Left kidney (tissue), 8 donors: ENCODE measurements at places on chromosomes 7 and 10.

- DNase-seq = no peak
Observed at GRCh38 chr10:74982634-74982982, 128.8 kb upstream of the SAMD8 start.

GRCh38 chr7:48904975-48905374, 19.4 kb upstream of the CDC14C start:
- no peak for DNase-seq

DNA sequence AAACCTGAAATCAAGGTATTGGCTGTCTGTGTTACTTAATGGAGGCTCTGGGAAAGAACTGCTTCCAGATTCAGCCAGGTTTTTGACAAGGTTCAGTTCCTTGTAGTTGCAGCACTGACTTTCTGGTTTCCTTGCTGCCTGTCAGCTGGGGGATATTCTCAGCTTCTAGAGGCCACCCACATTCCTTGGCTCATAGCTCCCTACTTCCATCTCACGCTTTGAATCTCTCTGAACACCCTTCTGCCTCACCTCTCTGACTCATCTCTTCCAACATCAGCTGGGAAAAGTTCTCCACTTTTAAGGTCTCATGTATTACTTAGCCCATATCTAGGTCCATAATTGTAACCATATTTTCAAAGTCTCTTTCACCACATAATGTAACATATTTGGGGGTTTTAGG, 22.9 kb upstream of the GPR22 start:
- DNase-seq = no peak

DNA sequence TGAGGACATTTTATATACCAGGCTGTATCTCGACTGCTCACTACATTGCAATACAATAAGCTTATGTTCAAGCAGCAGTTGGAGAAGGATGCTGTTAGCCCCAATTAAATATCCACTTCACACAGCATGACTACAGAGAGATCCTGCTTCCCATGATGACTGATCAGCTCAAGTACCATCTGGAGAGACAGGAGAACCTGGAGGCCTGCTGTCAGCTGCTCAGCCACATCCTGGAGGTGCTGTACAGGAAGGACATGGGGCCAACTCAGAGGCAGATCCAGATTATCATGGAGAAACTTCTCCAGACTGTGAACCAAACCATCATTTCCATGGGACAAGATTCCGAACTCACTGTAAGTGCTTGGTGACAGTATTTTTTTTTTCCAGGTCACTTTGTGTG, 22.5 kb downstream of the RNF133 start:
- DNase-seq = no peak

DNA sequence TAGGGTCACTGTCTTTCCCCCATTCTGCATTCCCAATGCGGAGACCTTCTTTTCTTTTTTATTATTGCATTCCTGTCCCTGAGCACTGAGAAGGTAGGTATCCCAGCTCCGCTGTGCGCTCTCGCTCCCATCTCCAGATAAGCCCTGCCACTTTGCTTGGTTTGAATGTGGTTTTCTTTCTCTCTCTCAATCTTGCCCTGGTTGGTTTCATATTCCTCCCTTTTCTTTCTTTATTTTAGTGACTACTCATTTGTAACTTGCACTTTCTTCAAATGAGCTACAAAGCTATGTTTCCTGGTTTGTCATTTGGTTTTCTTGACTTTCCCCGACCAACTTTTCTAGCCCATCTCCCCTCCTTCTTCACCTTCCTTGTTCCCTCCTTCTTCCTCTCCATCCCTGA, 29.0 kb upstream of the HSPB1 start:
- no peak for DNase-seq

- DNase-seq = no peak
Observed at GRCh38 chr7:46751471-46751870, 830.4 kb upstream of the IGFBP3 start.

- DNase-seq = no peak
Observed at GRCh38 chr7:146002431-146003078, 114.0 kb upstream of the CNTNAP2 start.

- no peak for DNase-seq
Observed at GRCh38 chr7:40873248-40873647, 738.4 kb downstream of the SUGCT start.

- DNase-seq = no peak
Observed at GRCh38 chr10:131448171-131448570, 136.7 kb upstream of the TCERG1L start.

DNA sequence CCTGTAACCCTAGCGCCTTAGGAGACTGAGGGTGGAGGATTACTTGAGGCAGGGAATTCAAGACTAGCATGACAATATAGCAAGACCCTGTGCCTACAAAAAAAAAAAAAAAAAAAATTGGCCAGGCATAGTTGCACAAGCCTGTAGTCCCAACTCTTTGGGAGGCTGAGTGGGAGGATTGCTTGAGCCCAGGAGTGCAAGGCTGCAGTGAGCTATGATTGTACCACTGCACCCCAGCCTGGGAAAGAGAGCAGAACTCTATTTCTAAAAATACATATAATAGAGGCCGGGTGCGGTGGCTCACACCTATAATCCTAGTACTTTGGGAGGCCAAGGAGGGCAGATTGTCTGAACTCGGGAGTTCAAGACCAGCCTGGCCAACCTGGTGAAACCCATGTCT, 10.2 kb upstream of the SORBS1 start:
- no peak for DNase-seq

GRCh38 chr10:103691723-103692435, 163.5 kb downstream of the SH3PXD2A start:
- DNase-seq = no peak

DNA sequence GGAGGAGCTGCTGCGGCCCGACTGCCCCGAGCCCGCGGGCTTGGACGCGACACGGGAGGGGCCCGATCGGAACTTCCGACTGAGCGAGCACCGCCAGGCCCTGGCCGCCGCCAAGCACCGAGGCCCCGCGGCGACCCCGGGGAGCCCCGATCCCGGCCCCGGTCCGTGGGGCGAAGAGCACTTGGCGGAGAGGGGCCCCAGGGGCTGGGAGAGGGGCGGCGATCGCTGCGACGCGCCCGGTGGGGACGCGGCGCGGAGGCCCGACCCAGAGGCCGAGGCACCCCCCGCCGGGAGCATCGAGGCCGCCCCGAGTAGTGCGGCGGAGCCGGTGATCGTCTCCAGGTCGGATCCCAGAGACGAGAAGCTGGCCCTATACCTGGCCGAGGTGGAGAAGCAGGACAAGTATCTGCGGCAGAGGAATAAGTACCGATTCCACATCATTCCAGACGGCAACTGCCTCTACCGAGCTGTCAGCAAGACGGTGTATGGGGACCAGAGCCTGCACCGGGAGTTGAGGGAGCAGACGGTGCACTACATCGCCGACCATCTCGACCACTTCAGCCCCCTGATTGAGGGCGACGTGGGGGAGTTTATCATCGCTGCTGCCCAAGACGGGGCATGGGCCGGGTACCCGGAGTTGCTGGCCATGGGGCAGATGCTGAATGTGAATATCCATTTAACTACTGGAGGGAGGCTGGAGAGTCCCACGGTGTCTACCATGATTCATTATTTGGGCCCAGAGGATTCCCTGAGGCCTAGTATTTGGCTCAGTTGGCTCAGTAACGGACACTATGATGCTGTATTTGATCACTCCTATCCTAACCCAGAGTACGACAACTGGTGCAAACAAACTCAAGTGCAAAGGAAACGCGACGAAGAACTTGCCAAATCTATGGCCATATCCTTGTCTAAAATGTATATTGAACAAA, 1.4 kb downstream of the OTUD1 start:
- DNase-seq = peak; percentile 33

DNA sequence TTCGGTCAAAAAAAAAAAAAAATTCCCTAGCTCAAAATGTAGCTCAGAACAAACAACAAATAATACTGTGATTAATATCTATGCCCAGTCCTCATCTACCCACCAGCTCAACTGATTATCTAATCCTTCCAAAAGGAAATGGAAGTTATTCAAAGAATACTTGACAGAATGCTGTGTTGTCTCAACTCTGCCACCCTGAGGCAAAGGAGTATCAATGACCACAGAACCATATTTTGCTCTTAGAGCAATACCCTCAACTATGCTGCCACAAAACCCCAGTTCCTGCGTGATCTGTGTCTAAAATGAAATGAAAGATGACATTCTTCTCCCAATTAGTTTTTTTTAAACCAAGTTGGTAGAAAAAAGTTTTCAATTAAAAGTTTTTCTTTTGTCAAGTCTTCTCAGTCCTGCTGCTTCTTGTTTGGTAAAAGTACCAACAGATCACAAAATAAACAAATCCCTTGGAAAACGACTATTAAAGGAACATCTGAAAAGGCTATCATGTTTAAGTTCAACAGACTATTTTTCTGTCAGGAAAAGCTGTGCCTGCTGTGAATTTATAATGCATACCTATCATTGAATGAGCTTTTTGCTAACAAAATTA, 21.6 kb downstream of the RBM28 start:
- DNase-seq = peak; percentile 7

- no peak for DNase-seq
Observed at GRCh38 chr7:23472956-23473843, 2.9 kb upstream of the IGF2BP3 start.

- no peak for DNase-seq
Observed at GRCh38 chr10:20535897-20536881, 360.9 kb downstream of the NEBL start.

- DNase-seq = no peak
Observed at GRCh38 chr10:22325272-22326144, 4.6 kb downstream of the BMI1 start.

DNA sequence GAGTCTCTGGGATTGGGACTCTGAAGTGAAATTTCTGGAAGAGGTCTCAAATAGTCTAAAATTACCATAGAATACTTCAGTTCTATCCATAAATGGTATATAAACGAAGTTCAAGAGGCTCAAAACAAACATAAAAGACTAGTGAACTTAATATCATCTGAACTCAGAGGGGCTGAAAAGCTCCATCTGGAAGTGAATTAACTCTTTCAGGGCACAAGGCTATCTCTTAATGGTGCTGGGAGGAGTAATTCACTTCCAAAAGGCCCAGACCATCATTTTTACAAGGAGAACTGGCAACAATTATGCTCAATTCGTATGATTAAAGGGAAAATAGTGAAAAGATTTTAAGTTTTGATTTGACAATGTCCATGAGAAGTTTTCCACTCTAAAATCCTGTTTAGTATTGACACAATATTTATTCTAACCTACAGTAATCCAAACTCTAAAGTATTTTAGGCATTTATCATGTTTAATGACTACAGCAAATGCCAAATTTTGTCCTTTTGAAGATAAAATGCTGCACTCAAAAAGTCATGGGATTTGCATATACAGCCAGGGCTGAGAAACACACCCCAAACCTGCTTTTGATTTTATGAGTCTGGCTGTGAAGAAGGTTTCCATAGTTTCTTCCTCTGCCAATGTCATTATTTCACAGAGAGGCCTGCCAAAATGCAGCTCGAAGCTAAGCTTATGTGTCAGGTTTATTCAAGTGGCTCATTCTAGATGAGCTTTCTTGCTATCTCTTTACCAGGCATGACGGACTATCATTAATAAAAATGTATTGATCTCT, 143.9 kb downstream of the HIBADH start:
- no peak for DNase-seq

DNA sequence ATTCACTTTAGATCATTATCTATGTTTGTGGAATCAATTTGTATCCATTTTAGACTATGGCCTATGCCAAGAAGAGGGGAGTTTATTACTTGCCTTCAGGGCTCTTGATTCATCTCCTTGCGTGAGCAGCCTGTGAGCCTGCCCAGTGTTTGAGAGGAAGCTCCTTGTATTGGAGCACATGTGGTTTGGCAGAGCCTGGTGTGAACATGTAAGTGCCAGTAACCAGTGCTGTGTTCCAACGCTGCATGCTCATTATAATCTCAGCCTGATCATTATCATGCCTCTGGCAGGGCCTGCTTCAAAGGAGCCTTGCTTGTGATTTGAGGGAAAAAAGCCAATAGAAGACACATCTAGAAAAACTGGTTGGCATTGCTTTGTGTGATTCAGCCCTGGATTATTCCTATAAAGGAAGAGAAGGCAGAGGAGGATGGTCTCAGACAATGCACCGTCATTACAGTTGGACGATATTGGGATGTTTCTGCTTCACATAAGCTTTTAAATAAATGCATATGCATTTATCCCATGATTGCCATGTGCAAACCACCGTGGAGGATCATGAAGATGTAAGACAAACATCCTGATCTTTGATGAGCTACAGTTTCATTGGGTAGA, 203.4 kb upstream of the AHR start:
- DNase-seq = no peak
